ENCODE measurements at places on chromosomes 1 and 21. TPM values are rescaled to one million over a fixed set of nuclear protein-coding genes. Genes with fewer than 3 reads are reported as not detected.

GRCh38 chr1:159921700-159922504 is 3.4 kb downstream of the TAGLN2 start:
- no peak for DNase-seq

- no peak for DNase-seq
Observed at GRCh38 chr1:15213341-15213821, 33.6 kb upstream of the FHAD1 start.

- no peak for DNase-seq
Observed at GRCh38 chr1:28123461-28123961, 35.1 kb upstream of the EYA3 start.

GRCh38 chr1:217524787-217525520 is 105.9 kb downstream of the GPATCH2 start:
- DNase-seq: no peak

- no peak for DNase-seq
Observed at GRCh38 chr1:3381901-3382300, 72.6 kb upstream of the ARHGEF16 start.

- no peak for DNase-seq
Observed at GRCh38 chr1:89312572-89312971, 39.9 kb upstream of the GBP5 start.

DNA sequence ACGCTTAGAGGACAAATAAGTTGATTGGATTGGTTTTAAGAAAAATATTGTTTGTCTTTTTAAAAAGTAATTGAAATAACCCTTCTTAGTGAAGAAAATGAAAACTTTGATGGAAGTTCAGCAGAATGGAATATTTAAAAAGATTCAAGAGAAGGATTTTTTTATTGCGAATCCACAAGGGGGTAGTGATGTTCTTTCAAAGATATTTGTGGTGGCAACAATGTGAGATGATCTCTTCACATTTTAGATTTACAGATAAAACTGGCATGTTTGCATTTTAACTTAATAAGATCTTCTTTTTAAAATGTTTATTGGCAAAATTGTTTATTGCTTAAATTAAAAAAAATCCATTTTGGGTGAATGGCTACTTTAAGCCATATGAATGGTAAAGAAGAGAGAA is 8.9 kb downstream of the CAMTA1 start:
- DNase-seq: no peak

DNA sequence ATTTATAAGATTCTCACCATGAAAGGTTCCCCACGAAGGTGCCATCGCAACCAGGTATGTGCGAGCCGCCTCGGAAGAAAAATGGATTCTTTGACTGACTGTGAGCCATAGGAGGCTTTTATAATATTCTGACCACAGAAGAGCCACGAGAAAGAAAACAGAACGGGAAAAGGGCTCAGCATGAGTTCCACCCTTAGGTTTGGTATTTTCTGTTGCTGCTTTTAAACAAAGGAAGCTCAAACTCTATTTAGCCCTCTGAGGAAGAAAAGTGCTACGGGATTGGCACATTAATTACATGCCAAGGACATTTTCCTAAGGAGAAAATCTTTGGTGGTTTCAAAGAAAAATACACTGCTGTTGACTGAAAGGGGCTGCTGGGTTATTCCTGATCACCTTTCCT is 39.3 kb downstream of the MIS18A start:
- DNase-seq: no peak

- no peak for DNase-seq
Observed at GRCh38 chr1:40462956-40463590, 12.8 kb downstream of the ZFP69B start.

DNA sequence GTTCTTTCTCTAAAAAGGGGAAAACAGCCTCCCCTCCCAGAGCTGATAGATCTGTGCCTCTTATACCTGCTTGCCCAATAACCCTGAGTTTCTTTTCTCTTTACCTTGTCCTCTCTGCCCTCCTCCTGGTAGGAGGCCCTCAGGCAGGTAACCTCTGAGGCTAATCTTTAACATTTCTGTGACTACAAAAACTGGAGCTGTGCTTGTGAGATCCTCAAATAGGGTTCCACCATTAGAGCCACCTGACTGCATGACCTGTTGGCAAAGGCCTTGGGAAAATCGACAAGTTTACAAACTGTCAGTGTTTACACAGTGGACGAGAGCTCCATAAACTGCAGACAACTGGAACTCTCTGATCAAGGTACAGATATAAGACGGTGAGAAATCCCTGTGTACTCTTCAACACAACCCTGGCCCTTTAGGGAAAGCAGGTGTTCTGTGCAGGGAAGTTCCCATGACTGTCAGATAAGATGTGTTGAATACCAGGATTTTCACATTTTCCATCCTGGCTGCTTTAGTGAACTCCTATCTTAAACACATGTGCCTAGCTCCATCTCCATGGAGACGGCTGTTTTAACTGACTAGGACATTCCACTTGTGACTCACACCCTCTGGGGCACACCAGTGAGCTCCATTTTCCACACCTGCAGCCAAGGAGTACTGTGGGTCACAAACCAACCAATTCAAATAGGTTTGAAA is 38.3 kb downstream of the ECE1 start:
- no peak for DNase-seq

DNA sequence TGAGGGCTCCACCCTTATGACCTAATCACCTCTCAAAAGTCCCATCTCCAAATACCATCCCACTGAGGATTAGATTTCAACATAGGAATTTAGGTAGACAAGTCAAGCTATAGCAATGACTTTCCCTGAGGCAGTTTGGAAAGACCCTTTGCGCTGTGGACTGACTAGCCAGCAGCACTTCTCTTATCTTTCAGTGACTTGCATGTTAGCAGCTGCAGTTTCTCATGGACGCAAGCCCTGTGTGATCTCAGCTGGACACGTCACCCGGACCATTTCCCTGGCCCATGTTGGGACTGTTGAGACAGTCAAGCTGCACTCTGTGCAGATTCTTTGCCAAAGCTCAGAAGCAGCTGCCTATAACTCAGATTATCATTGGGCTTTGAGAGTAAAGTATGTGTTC is 408.1 kb upstream of the USP24 start:
- DNase-seq: no peak

DNA sequence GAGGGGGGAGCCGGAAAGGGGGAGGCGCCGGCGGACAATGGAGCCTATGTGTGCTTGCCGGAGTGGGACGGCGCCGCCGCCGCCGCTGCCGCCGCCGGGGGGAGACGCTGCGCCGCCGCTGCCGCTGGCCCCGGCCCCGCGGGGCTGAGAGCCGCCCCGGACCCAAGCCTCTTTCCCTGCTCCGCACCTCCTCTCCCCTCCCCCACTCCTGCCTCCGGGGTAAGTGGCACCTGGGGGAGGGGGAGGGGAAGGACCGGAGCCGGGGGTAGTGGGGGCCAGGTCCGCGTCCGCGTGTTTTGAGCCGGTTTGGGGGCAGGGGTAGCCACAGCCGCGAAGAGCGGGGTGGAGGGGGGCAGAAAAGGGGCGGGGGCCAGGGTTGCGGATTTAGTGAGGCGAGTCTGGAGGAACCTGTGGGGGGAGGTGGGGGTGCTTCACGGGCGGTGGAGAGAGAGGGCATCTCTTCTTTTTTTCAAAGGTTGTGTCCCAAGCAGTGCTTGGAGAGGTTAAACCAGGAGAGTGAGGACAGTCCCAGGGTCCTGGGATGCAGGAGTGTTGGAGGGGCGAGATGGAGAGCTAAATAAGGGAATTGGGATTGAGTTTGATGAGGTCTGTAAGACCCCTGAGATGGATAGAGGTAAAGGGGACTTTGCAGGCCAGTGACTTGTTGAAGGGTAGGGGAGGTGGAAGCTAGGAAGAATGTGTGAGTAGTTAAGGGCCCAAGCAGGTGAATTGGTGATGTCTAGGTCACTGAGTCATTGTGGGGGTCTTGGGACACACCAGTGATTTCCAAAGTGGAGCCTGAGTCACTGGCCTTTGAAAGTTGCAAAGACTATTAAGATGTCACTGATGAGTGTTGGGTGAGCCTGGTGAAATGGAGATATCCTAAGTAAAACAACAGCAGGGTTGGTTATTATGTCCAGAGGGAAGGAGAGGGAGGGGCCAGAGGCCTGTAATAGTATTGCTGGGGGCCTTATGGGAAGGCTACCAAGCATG is 59.1 kb downstream of the BCL9 start:
- DNase-seq: no peak

- DNase-seq: no peak
Observed at GRCh38 chr1:210233495-210234328, 1.1 kb downstream of the SERTAD4 start.

DNA sequence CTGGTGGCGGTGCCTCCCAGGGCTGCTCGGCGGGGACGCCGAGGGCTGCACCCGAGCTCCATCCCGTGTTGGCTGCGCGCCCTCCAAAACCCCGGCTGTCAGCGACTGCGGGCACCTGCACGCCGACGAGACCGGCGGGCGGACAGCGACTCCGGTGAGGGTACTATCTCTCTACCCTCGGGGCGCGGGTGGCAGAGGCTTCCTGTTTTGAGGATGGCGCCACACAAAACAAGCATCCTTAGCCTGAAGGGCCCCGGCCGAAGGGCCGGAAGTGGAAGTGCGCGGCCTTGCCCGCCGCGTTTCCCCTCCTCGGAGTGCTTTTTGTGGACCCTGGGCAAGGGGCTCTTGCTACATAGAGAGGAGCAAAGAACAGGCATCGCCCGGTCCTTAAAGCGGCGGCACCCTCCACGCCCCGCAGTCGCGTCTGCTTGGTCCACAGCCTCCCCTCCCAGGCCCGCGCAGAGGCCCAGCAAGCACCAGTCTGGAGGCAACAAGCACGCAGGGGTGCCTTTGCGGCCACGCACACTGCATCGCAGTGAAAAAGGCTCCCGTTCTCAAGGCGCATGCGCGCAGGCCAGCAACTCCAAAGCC is 561 bp upstream of the COQ8A start:
- DNase-seq: no peak

- DNase-seq: no peak
Observed at GRCh38 chr21:38942748-38943211, 137.1 kb downstream of the ETS2 start.

IER5 gene
- total RNA-seq: 13.0 TPM

CLDN17 gene
- total RNA-seq: 2.2 TPM

RAVER2 gene
- total RNA-seq: 15.0 TPM

GBP1 gene
- 17.4 TPM for total RNA-seq

SCCPDH gene
- 18.2 TPM for total RNA-seq

RNF186 gene
- total RNA-seq: not detected

DCST1 gene
- not detected for total RNA-seq

OR2T8 gene
- 0.98 TPM for total RNA-seq

TFF2 gene
- not detected for total RNA-seq

GJA5 gene
- 11.5 TPM for total RNA-seq
